ENCODE measurements at places on chromosomes 12 and 14.

GRCh38 chr12:120495186-120495730 is 655 bp upstream of the DYNLL1 start:
- ATAC-seq: peak; percentile 1

GRCh38 chr14:101032433-101032832 is 128.9 kb upstream of the RTL1 start:
- ATAC-seq: no peak

DNA sequence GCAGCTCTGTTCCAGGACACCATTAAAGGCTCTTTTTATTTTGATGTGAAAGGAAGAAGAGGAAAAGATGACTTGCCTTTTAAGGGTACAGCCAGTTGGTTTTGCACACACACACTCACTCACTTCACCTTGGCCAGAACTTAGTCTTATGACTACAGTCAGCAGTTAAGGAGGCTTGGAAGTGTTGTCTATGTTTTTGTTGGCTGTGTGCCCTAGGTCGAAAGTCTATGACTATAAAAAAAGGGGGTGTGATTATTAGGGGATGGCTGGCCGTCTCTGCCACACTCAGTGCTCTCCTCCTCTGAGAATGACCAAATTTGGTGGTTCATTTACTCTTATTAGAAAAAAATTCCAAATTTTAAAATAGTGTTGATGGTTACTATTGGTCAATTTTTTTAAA is 139.5 kb upstream of the OTX2 start:
- no peak for ATAC-seq

GRCh38 chr14:22524115-22524783 is 64.8 kb downstream of the DAD1 start:
- ATAC-seq: peak; percentile 2

DNA sequence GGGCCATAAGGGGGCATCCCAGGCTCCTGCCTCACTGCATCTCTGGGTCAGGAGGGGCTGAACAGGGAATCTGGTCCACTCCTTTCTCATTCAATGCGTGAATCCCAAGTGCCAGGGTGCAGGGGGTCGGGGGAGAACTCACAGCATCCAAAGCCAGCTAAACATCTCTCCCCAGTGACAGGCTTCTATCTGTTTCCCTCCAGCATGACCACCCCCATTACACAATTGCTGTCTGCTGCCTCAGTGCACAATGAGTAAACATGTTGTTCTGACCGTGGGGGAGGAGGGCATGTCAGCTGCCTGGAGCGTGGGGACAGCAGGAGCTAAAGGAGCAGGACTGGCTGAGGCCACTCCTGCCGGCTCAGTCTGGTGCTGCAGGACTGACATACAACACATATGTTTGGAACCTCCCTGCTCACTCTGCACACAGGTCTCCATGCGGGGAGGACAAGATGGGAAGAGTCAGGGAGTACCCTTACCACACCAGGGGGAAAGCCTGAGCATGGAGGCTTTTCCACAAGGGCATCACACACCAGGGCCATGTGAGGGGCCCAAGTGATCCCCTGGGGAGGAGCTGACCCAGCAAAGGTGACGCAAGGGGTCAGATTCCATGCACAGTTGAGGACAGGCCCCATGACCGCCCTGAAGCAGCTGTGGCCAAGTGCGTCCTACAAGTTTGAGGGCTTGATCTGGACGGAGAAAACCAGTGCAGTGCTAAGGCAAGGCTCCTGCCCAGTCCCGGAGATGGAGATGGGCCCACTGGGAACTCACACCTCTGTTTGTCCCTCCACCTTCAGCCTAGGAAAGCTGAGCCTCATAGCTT is 1.4 kb downstream of the TNS2 start:
- ATAC-seq: no peak

DNA sequence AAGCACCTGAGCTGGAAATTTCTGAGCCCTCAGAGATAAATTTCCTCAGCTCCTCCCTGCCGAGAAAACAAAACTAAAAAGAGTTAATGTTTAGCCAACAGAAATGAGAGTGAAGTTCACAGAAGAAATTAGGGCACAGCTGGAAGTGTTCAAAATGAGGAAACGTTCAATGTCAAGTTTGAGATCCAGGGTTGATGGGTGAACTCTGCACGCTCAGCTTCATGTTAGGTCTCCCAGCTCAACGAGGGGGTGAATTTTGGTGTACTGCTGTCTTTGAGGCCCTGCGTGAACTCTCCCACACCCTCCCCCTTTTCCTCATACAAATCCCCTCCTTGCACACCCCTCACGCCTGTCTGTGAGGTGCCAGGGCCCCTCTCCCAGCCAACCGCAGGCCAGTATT is 13.3 kb upstream of the OAS3 start:
- no peak for ATAC-seq

- peak; percentile 25 for ATAC-seq
Observed at GRCh38 chr12:47277972-47278448, 198.3 kb upstream of the AMIGO2 start.

GRCh38 chr12:11133162-11133561 is 1.3 kb downstream of the TAS2R30 start:
- ATAC-seq: no peak

DNA sequence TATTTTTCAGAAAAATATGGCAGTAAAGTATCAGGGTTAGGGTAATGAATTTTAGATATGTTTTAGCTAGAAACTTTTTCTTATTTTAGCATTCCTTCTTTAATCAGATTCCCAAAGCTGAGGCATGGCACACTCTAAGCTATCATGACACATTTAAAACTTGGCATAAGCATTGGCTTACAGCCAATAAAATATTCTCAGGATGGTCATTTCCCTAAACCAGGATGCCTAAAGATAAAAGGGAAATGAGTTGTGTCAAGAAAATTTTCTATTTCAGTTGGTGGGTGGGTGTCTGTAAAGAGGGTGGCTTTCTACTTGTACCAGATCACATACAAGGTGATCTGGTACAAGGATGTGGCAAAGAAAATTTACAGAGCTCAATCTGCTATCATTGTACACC is 47.8 kb downstream of the PEBP1 start:
- ATAC-seq: no peak

- no peak for ATAC-seq
Observed at GRCh38 chr12:46858368-46858767, 32.6 kb upstream of the SLC38A4 start.

DNA sequence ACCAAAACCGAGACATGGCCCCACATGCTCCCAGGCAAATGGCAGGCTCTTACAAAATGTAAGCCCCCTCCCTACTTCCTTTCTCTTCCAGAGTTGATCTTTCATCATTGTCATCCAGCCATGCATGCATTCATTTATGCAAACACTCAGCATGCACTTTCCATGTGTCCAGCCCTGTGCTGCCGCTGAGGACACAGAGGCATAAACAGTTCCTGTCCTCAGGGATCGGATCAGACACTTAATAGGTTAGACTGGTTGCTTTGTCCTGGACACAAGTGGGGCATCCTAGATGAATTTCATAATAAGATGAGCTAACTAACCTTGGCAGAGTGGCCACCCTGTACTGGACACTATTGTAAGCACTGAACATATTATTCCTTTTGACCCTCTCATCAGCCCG is 23.1 kb downstream of the PRIMA1 start:
- no peak for ATAC-seq

- ATAC-seq: no peak
Observed at GRCh38 chr14:59292921-59293534, 104.6 kb downstream of the DAAM1 start.

- ATAC-seq: peak; percentile 8
Observed at GRCh38 chr12:89166525-89166934, 185.8 kb downstream of the DUSP6 start.

DNA sequence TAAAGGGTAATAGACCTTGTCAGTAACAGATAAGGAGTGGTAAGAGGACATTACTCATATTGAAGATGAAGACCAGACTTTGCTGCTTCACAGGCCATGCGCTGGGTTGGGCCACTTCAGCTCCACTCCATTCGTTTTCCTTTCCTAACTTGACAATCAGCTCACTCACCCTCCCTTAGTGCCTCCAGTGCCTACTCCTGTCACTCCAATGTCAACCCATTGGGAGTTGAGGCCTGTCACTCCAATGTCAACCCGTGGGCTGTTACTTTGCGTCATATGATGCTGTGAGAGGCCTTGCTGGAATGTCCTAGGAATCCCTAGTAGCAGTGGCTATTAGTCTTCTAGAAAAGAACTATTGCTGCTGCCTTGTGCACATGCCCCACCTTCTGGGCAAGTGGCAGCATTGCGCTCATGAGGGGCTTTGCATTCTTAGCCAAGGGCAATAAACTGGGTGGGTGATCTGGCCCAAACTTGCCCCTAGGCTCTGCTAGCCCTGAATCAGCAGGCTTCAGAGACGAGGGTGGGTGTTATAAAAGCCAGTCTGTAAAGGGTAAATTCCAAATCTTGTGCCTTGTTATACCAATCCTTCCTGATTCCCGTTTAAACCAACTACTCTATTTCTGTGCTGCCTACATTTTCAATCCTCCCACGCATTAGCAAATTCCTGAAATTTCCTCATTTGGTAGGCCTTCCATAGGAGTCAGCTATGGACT is 36.1 kb downstream of the BAZ2A start:
- peak; percentile 61 for ATAC-seq

DNA sequence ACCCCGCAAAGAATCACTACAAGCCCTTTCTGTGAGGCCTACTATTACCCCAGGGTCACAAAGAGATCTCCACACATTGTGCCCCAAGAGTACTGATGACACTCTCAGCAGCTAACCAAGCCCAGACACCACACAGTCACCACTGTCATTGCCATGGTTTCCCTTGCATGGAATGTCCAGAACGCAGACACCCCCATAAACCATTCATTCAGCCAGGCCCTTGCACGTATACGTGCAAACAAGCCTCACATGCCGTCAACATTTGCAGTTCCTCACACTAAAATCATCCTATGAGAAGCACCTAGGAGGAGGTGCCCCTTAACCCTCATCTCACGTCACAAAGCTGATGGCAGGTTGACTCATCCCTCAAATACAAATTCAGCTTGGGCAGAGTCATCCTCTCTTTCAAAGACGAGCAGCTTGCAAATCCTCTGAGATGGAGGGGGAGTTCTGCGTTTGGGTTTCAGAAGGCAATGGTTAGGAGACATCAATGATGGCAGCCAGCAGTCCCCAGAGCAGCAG is 17.1 kb upstream of the KRT77 start:
- ATAC-seq: no peak

DNA sequence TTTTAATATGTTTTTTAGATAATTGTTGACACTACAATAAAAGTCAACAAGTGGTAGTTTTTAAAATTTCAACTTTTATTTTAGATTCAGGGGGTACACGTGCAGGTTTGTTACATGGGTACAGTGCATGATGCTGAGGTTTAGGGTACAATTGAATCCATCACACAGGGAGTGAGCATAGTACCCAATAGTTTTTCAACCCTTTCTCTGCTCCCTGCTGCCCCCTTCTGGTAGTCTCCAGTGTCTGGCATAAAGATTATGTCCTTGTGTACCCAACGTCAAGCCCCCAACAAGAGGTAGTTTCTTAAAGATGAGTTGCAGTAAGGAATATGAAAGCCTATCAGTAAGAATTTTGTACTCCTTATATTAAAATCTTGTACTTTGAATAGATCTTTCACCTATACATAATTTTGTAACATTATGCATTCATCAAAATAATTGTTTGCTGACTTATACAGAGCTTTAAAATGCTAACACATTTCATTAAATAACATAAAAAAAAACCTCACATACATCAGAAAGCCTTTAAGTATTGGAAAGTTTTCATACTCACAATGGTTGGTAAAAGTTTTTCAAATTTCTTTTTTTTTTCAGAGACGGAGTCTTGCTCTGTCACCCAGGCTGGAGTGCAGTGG is 5.4 kb upstream of the RALGAPA1 start:
- ATAC-seq: peak; percentile 72

GRCh38 chr14:55545779-55546178 is 34.2 kb upstream of the KTN1 start:
- ATAC-seq: no peak

DNA sequence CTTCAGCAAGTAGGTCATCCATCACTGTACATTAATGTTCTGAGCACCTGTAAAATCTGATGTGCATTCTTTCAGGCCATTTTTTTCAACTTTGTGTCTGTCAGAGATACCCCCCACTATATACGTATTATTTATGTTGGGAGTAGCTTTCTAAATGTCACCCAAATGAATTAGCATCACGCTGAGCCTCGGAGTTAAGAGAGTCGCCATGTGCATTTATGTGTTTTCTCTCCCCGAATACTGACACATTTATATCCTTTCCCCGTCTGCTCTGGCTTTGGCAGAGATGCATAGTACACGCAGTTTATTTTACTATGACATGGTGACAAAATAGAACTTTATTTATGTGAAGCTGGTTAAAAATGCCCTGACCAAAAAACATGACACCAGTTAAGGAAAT is 216.4 kb downstream of the SLC25A21 start:
- no peak for ATAC-seq

DNA sequence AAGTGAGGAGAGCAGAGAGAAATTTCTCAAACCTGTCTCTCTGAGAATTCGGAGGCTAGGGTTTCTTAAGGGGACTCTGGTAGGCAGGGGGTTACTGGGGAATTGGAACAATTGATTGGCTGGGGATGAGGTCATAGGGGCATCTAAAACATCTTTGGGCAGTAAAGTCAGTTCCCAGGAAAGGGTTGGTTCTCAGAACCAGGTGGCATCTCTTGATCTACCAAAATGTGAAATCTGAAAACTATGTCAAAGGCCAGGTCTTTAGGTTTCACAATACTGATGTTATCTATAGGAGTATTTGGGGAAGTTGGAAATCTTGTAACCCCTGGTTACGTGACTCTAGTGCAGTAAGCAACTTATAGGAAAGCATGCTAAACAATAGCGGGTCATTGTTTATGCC is 6.9 kb downstream of the C12orf75 start:
- no peak for ATAC-seq

- no peak for ATAC-seq
Observed at GRCh38 chr12:124109760-124110159, 136.7 kb downstream of the ZNF664 start.

GRCh38 chr12:39122562-39123204 is 217.3 kb upstream of the CPNE8 start:
- ATAC-seq: no peak

GRCh38 chr14:85616386-85616885 is 86.5 kb downstream of the FLRT2 start:
- no peak for ATAC-seq

DNA sequence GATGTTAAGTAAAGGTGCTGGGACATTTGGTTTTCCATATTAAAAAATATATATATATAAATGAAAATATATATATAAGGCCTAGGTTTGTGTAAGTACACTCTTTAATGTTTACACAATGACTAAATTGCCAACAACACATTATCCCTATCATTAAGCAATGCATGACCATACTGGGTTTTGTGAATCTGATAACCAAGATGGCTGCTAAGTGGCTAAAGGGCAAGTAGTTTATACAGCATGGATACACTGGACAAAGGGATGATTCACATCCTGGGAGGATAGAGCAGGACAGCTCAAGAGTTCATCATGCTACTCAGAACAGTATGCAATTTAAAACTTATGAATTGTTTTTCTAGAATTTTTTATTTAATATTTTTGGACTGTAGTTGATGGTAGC is 89.3 kb downstream of the FIGNL2 start:
- no peak for ATAC-seq

- ATAC-seq: no peak
Observed at GRCh38 chr12:16189849-16190248, 87.6 kb downstream of the SLC15A5 start.
